Ovary (tissue), 10 donors: ENCODE measurements at places on chromosomes 6 and 20. TPM values are rescaled to one million over a fixed set of nuclear protein-coding genes. Genes with fewer than 3 reads are reported as not detected.

DNA sequence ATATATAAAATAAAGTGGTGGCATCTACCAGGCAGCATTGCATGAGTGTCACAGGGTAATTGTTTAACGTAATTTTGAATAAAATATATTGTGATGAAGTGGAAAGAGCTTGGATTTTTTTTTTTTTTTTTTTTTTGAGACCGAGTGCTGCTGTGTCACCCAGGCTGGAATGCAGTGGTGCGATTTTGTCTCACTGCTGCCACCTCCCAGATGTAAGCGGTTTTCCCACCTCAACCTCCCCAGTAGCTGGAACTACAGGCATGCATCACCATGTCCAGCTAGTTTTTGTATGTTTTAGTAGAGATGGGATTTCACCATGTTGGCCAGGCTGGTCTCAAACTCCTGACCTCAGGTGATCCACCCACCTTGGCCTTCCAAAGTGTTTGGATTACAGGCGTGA, 81.1 kb upstream of the SMIM8 start:
- no peak for DNase-seq

DNA sequence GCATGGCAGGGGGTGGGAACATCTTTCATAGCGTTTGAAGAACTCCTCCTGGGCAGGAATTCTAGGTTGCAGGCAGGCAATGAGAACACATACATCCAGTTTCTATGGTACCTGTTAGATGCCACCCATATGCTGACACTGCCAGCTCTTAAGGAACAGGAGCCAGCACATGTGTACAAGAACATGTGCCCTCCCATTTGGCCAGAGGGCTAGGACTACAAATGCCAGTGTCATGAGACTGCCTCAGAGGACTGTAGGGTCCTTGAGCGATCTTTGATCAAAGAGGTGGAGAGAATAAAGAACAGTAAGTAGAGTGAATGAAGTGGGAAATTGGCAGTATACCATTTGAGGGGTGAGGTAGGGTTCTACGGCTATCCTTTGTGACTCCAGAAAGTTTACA, 45.8 kb downstream of the GCLC start:
- no peak for DNase-seq

DNA sequence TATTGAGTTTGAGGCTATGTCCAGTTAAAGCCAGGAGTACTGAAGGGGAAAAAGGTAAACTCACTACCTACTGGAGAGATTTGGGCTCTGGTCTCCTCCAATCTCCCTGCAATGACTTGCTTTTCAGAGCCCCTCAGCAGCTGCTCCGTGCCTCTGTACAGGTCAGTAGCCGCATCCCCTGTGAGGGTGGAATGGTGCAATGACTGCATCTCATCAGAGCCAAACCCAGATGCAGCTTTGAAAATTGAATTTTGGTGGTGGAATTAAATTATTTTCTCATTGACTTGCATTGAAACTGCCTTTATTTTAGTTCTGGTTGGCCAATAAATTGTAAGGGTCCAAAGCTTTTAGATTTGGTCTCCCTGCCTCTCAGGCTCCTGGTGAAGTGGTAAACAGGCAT, 166.7 kb downstream of the DLL1 start:
- no peak for DNase-seq

DNA sequence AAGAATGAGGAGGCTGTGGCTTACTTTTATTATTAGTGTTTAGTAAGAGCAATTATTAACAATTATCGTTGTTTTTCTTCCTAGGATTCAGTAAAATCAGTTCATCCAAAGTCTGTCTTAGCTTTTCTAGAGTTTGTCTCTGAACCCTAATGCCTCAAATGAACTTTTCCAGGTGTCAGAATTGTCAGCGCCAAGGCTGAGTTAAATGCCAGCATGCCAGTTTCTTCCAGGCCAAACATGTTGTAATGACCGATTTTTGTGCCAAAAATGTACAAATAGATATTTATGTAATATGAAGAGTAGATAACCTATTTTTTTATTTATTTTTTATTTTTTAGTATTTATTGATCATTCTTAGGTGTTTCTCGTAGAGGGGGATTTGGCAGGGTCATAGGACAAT, 66.8 kb upstream of the SCGN start:
- DNase-seq = no peak

- DNase-seq = peak; percentile 75
Measured at GRCh38 chr20:19661717-19662636, 96.1 kb upstream of the RIN2 start.

- DNase-seq = peak; percentile 93
Measured at GRCh38 chr6:30686908-30687658, 638 bp upstream of the PPP1R18 start.

GRCh38 chr20:46709459-46710152, at the start of gene SLC2A10:
Gene SLC2A10 (plus strand): TSS chr20:46709649. CDS start chr20:46709737, 88 bp downstream.
- DNase-seq = peak; percentile 70

DNA sequence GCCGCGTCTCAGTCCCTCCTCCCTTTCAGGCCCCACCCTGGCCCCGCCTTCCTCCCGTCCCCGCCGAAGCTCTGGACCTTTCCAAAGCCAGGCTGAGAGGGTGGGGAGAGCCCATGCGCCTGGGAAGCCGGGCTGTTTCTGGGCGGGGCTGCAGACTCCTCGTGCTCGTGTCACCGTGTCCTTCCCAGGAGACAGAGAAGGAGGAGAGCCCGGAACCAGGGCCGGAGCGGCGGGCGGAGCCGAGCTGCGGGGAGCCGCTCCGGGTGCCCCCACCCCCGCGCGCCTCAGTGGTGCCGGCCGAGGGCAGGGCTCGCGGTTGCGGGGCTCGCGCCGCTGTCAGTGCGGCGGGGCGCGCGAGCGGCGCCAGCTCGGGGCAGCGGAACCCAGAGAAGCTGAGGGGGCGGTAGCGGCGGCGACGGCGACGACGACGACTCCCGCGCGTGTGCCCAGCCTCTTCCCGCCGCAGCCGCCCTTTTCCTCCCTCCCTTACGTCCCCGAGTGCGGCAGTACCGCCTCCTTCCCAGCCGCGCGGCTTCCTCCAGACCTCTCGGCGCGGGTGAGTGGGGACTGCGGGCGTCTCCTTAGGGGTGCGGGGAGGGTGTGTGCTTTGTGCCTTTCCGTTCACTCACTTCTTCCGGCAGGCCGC, at the start of gene RALY:
TSS of gene RALY (plus strand) at position 336 of the 646 bp plus-strand sequence. CDS start 78,164 bp downstream, outside the sequence.
- peak; percentile 99 for DNase-seq

DNA sequence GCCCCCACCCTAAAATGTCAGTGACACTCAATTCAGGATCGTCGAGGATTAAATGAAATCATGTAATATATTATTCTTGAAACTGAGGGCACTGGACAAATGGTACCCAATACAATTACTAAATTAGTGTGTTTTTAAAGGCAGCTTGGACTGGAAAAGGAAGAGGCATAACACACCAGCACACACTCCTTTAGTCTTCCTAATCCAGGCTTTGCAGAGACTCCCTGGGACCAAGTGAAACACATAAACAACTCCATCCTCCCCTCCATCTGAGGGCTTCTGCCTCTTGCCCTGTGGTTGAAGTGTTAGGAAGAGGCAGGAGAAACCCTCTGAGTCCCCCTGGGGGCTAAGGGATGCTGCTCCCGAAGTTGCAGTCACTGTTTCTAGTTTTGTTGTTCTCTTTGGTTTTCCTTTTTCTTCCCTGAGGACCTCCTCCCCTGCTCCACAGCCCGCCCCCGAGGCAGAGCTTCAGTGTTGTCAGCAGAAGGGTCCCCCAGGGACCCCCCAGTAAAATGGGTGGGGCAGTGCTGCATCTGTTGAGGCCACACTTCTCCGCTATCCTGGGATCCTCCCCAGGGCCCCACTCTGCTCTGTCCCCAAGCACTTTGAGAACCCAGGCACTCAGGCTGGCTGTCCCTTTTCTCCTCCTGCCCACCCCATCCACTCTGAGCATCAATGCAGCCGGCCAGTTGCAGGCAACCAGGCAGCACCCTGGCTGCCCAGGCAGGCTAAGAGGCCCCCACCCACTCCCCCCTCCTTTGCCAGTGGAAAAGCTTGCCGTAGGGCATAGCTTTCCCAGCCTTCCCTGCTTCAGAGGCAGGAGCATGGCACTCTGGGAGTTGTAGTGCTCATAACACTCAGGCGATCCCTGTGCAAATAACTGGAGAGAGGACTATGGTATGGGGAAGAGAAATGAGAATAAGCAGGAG, 5.9 kb downstream of the TMEM63B start:
- peak; percentile 21 for DNase-seq

GRCh38 chr6:162029873-162030576, 697.5 kb downstream of the PRKN start:
- DNase-seq = no peak

GRCh38 chr20:23286346-23286745, 64.2 kb upstream of the NXT1 start:
- no peak for DNase-seq

DNA sequence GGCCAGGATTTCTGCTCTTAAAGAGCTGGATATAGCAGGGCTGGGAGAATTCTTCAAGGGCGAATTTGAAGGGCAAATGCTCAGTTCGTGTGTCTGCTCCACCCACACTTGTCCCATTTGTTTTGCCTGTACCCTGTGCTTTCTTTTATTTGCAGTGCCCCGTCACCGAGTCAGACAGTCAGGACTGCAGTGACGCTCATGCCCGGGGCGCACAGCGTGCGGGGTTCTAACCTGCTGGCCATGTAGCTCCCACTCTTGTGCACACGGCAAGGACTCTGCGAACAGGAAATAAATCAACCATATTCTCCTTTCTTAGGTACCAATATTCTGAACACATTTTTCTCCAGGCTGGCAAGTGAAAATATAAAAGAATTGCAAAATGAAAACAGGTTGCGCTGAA, 17.7 kb downstream of the LYRM4 start:
- no peak for DNase-seq

GRCh38 chr20:48684501-48685041, 143.2 kb downstream of the PREX1 start:
- DNase-seq = no peak

Gene BEND3
- 3.0 TPM for total RNA-seq

Gene COL20A1
- total RNA-seq = not detected

Gene KHDC1L
- total RNA-seq = not detected

Gene RAET1E
- not detected for total RNA-seq

Gene GINS1
- total RNA-seq = 1.4 TPM

Gene OTOR
- total RNA-seq = not detected

Gene MATN4
- total RNA-seq = not detected
